ENCODE measurements at places on chromosomes 5 and 9. TPM values are rescaled to one million over a fixed set of nuclear protein-coding genes. Genes with fewer than 3 reads are reported as not detected.

GRCh38 chr9:134764473-134765269, 115.9 kb upstream of the FCN2 start:
- H3K27ac ChIP-seq = no peak overlapping the region
- no peaks in the 10 kb centered on the region for H3K27me3 ChIP-seq
- DNase-seq = peak; percentile 65
- no peaks in the 10 kb centered on the region for H3K4me1 ChIP-seq
- H3K36me3 ChIP-seq = no peaks in the 10 kb centered on the region
- no peak overlapping the region for H3K4me3 ChIP-seq

FAM151B gene
- 4.1 TPM for total RNA-seq

DNA sequence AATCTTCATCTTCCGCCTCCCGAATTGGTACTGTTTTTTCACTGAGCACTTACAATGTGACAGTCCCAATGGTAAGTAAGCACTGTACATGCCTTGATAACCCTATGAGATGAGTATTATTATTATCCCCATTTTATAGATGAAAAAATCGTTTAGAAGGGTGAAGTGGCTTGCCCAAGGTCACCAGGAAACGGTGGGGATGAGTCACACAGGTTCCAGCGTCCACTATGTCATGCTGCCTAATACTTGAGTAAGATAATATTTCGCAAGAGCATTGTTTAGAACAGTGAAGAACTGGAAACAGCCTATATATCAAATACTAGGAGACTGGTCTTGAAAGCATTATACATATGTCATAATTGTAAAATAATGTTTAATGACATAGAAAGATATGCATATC, 12.9 kb downstream of the HAND1 start:
- no peak for DNase-seq
- no peak overlapping the region for H3K4me3 ChIP-seq
- no peaks in the 10 kb centered on the region for H3K4me1 ChIP-seq
- H3K36me3 ChIP-seq = no peaks in the 10 kb centered on the region

DNA sequence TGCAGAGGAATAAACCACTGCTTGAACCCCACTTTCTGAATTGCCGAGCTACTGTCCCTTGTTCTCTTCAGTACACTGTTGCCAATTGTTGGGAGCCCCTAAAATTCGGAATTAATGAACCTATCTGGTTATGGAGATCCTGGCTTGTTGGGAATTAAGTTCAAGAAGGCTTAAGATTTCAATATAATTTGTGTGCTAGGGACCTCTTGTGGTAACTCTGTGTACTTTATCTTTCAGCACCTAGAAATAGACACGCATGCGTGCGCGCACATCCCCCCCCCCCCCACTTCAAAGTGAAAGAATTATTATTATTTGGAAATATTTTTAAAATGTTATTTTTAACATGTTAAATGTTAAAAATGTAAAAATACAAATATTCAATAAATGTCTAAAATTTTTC, 53.3 kb upstream of the FAM169A start:
- no peak overlapping the region for H3K4me3 ChIP-seq
- H3K27me3 ChIP-seq = no peaks in the 10 kb centered on the region
- no peak overlapping the region for H3K27ac ChIP-seq
- no peak for DNase-seq

DNA sequence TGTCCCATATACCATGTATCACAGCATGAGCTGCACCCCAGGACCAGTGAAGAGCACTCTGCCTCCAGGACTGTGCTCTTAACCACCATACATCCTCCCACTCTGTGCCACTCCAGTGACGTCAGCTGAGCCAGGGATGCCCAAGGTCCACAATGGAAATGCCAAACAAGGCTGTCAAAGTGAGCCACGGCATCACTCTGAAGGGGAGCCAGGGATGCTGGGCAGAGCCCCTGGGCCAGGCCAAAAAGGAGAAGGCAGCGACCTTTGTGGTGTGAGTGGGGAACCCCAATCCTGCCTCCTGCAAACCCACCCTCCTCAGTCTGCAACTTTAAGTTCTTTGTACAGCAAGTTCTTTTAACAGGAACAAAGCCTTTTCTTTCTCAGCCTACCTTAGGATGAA, 242.7 kb downstream of the SYK start:
- no peaks in the 10 kb centered on the region for H3K36me3 ChIP-seq
- H3K27ac ChIP-seq = no peak overlapping the region
- no peaks in the 10 kb centered on the region for H3K27me3 ChIP-seq
- DNase-seq = no peak
- H3K4me3 ChIP-seq = no peak overlapping the region

DNA sequence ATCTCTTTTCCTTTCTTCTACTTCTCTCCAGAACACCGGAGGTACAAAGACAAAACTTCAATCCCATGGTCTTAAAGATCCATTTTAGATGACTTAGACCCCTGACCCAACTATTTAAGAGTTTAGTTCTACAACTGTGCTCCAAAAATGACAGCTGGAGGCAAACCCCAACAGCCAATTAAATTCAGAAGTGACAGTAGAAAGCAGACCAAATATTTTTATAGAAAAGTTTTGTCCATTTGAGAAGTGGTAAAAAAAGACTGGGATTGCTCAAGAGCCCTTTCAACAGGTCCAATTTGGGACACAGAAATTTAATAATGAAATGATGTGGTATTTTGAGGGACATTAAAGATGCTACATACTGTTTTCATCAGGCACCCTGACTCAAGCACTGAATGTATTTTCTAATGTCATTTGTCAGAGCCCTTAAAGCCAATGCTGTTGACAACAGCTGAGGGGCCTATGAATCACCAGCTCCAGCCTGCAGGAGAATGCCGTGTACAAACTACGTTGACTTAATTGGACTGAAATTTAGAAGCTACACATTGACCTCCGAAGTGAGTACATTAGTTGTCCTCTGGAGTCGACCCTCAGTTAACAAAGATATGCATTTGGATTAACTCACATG, 147.5 kb upstream of the PIK3R1 start:
- no peaks in the 10 kb centered on the region for H3K4me1 ChIP-seq
- no peaks in the 10 kb centered on the region for H3K36me3 ChIP-seq
- peak overlapping the region; percentile 5 for H3K27ac ChIP-seq
- H3K27me3 ChIP-seq = no peaks in the 10 kb centered on the region

All from upper lobe of left lung (tissue), 6 donors.